ENCODE measurements at places on chromosomes 13 and 19.

DNA sequence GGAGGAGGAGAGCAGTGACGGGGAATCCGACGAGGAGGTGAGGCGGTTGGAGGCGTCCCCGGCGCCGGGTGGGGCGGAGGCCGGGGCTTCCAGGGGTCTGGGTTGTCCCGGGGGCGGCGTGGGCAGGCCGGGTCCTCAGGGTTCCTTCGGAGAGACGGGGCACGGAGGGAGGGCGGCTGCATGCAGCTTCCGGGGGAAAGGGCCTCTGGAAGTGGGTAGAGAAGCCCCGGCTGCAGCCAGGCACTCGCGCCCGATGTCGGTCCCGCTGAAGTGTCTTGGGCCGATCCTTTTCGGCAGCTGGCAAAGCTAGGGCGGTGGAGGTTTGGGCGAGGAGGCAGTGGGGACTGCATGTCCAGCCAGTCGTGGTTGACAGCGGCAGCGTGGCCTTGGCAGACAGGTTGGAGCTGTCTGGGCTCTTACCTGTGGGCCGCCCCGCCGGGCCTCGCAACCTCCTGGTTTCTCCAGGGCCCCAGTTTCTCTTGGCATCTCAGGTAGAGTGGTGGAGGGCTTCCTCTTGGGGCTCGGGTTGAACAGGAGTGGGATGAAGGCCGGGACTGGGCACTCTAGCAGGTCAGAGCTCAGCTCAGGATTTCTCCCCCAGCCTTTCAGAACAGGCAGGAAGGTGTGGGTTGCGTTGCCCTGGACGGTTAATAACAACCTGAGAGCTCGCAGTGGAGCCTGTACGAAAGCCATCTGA, 690 bp downstream of the KMT2B start:
- no peak for DNase-seq

- no peak for DNase-seq
Measured at GRCh38 chr19:38402623-38402966, 298 bp upstream of the FAM98C start.

GRCh38 chr13:104106705-104107393, 1040.6 kb upstream of the SLC10A2 start:
- no peak for DNase-seq

GRCh38 chr13:110420626-110421025, 113.5 kb downstream of the COL4A2 start:
- no peak for DNase-seq

DNA sequence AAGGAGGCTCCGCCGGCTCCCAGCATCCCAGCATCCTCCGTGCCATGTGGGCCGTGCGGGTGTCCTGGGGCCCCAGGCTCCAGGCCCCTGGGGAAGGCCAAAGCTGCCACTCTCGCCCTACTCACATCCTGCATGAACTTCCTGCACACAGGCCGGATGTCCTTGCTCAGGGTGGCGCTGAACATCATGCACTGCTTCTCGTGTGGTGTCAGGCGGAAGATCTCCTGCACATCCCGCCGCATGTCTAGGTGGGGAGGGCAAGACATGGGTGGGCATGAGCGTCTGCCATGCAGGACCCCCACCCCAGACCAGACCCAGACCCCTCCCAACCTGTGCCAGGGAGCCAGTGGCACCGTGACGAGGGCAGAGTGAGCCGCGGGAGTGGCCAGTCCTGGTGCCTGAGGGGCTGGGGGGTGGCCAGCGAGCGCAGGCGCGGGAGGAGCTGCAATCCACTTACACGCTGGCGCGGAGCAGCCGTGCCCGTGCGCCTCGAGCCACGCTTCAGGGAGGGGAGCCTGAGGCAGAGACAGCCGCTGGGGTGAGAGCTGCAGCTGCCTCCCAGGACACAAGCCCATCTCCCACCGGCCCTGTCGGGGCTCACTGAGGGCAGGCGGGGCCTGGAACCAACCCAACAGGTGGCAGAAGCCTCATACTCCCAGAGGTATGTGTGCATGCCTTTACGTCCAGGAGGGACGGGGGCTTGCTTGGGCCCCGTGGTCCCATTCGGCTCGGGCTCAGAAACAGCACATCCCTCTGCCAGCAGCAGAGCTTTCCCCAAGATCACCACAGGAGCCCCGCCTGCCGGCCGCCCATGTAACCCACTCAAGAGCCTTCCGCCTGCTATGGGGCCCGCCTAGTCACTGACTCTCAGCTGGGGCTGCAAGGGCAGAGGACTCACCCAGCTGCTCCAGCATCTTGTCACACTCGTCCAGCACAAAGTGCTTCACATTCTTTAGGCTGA, 8.8 kb downstream of the DDX39A start:
- DNase-seq = no peak

DNA sequence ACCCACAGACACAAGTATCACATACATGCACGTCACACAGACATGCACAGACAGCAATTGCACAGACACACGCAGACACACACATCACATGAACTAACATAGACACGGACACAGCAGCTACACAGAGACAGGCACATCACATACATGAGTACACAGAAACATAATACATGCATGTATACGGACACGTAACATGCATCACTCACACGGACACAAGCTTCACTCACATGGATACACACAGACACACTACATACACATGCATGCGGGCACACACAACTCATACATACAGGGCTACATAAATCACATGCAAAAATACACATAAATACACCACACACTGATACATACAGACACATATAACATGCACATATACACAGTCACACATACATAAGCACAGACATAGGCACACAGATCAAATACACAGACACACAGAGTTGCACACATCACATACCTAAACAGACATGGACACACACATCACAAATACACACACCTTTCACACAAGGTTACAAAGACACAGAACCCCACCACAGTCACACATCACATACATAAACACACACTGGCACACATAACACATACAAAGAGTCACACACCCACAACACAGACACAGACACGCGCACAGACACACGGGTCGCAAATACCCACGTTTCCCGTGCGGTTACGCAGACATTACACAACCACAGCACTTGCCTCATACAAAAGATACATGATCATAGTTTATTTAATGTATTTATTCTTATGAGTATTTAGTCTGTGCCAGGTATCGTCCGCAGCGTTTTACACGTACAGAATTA, 1.1 kb upstream of the LMTK3 start:
- no peak for DNase-seq

- DNase-seq = no peak
Measured at GRCh38 chr13:106568299-106569003, 514 bp upstream of the ARGLU1 start.

DNA sequence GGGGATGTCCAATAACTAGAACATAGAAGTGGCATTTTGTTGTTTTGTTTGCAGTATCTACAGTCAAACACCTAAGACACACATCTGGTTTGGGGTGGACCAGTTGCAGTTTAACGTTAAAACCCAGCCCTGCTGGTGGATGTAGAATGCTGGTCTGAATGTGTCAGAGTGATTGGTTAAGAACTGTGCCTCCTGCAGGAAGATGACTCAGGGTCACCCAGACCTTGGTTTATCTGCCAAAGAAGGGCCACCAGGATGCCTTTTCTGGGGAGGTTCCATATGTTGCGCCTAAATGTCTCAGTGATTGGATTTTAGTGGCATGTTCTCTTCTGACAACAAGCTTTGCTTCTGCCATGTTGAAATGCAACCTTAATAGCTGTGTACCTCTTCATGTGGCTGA, 23.1 kb downstream of the ZNF536 start:
- DNase-seq = no peak

- DNase-seq = no peak
Measured at GRCh38 chr13:22017226-22017625, 346.4 kb downstream of the FGF9 start.

GRCh38 chr13:113788413-113789135, 29.5 kb downstream of the TMEM255B start:
- no peak for DNase-seq

GRCh38 chr19:53873773-53874605, 6.3 kb downstream of the MYADM start:
- no peak for DNase-seq

GRCh38 chr19:17036640-17037039, 10.0 kb upstream of the CPAMD8 start:
- no peak for DNase-seq

GRCh38 chr13:109274188-109274821, 512.1 kb downstream of the IRS2 start:
- peak; percentile 29 for DNase-seq

GRCh38 chr19:7678971-7679751, 1.5 kb upstream of the TRAPPC5 start:
- no peak for DNase-seq

- DNase-seq = no peak
Measured at GRCh38 chr13:50797091-50797490, 46.4 kb downstream of the DLEU7 start.

Data from RCC 7860 (cell line).